ENCODE measurements at places on chromosomes 5 and 9. TPM values are rescaled to one million over a fixed set of nuclear protein-coding genes. Genes with fewer than 3 reads are reported as not detected.

The NR6A1 gene
- 0.26 TPM for total RNA-seq

The CEP120 gene
- total RNA-seq = 12.6 TPM

The FAM221B gene
- total RNA-seq = not detected

The NUP214 gene
- 34.2 TPM for total RNA-seq

DNA sequence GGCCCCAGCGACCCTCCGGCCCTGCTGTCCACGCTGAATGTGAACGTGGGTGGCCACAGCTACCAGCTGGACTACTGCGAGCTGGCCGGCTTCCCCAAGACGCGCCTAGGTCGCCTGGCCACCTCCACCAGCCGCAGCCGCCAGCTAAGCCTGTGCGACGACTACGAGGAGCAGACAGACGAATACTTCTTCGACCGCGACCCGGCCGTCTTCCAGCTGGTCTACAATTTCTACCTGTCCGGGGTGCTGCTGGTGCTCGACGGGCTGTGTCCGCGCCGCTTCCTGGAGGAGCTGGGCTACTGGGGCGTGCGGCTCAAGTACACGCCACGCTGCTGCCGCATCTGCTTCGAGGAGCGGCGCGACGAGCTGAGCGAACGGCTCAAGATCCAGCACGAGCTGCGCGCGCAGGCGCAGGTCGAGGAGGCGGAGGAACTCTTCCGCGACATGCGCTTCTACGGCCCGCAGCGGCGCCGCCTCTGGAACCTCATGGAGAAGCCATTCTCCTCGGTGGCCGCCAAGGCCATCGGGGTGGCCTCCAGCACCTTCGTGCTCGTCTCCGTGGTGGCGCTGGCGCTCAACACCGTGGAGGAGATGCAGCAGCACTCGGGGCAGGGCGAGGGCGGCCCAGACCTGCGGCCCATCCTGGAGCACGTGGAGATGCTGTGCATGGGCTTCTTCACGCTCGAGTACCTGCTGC lies 839 bp downstream of the KCNV2 start:
- peaks cover 15% of the 10 kb centered on the region for H3K36me3 ChIP-seq
- H3K27ac ChIP-seq = no peak overlapping the region
- no peak for DNase-seq
- H3K27me3 ChIP-seq = no peaks in the 10 kb centered on the region

GRCh38 chr9:79577969-79578723 lies 6.4 kb downstream of the TLE4 start:
- H3K27me3 ChIP-seq = no peaks in the 10 kb centered on the region
- H3K36me3 ChIP-seq = peaks cover 80% of the 10 kb centered on the region
- H3K27ac ChIP-seq = peak overlapping the region; percentile 75
- peaks cover 78% of the 10 kb centered on the region for H3K4me1 ChIP-seq
- DNase-seq = peak; percentile 36
- peak overlapping the region; percentile 91 for H3K4me3 ChIP-seq
